IMR-90 (cell line): ENCODE measurements at places on chromosomes 1 and 21. TPM values are rescaled to one million over a fixed set of nuclear protein-coding genes. Genes with fewer than 3 reads are reported as not detected.

DNA sequence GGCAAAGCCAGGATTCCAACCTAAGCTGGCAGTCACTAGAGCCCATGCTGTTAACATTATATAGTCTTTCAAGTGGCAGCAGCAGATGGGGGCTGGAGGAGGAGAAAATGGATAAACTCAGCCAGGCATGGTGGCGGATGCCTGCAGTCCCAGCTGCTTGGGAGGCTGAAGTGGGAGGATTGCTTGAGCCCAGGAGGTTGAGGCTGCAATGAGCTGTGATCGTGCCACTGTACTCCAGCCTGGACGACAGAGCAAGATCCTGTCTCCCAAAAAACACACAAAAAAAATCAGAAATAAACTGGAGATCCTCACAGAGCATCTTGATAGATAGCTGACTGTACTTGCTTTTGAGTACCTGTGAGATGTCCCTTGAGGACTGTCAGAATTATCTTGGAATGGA is 13.4 kb upstream of the WDR26 start:
- no peak for DNase-seq

GRCh38 chr1:172946814-172947507 is 103.8 kb downstream of the TNFSF18 start:
- peak; percentile 82 for DNase-seq

- peak; percentile 42 for DNase-seq
Measured at GRCh38 chr1:179036844-179037465, 11.3 kb downstream of the FAM20B start.

DNA sequence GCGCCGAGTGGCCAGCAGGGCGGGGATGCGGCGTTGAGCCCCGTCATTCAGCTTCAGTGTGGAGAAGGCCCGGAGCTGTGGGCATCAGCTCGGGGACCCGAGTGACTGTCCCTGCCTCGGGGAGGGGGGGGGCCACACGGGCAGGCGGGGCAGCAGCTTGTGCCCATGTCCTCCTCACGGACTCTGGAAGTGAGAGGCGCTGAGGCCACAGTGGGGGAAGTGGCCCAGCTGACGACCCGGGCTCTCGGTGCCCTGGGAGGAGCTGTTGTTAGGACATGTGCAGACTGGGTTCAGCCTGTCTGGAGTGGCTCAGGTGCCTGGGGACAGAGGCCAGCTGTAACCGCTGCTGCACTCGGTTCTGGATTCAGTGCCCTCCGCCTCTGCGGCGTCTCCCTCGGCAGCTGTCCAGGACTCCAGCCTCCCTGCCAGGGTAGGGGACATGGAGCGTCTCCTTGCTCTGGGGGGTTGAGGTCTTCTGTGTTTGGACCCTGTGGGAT is 71.1 kb downstream of the SKI start:
- no peak for DNase-seq

GRCh38 chr1:199691540-199691939 is 336.0 kb upstream of the NR5A2 start:
- peak; percentile 82 for DNase-seq

GRCh38 chr1:6378096-6378746 is 15.3 kb downstream of the ACOT7 start:
- DNase-seq = no peak

The POU3F1 gene
- total RNA-seq = not detected in 2 replicates

The SELENBP1 gene
- total RNA-seq = 21.1 and 21.3 TPM in 2 replicates

The RCC1 gene
- 33.9 and 43.9 TPM in 2 replicates for total RNA-seq

The OVAAL gene
- total RNA-seq = not detected in 2 replicates

The S100A14 gene
- not detected in 2 replicates for total RNA-seq

The SPATA1 gene
- total RNA-seq = under 0.01 and 0.56 TPM in 2 replicates
